ENCODE measurements at places on chromosomes 4 and X.
A peak's percentile ranks its signal among the peaks of the same experiment; 100 is the strongest.

- DNase-seq: no peak
These were observed 68.6 kb downstream of the ADGRG4 start for GRCh38 chrX:136369377-136369776.

GRCh38 chr4:158411269-158411668 lies 110.4 kb upstream of the RXFP1 start:
- DNase-seq: no peak

DNA sequence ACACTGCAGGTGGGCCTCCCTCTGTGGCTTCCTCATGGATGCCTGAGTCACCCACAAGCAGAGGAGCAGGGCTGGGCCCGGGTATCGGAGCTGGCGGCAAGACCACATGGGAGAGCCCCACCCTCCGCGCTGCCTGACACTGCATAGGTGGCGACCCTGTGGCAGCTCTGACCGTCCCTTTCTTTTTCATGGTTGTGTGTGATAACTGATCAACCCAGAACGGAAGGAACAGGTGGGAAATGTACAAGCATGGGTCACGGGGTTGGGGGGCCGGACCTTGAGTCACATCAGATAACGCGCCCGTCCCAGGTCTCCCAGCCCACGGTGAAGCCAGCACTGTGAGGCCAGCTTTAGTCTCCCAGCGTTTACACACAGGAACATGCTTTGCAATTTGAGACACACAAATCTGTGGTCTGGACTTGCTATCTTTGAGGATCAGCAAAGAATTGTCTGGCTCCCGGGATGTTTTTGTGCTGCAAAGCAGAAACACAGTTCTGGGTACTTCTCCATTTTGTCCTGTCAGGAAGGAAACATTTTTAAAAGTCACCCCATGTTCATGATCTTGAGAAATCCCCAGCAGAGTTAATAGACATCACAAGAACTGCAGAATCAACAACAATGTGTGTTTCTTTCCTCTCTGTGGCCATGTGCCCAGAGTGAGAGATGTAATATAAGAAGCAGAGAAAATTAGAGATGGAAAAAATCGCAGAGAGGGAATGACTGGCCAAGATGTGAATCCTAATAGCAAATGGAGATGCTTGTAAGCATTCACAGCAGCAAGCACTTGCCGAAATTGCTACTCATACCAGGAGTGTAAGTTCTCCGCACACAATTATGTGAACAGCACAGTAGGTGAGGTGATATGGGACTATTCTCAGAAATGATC lies 70.1 kb upstream of the CBR4 start:
- DNase-seq: no peak

GRCh38 chrX:127085939-127086338 lies 266.4 kb downstream of the PRR32 start:
- no peak for DNase-seq

DNA sequence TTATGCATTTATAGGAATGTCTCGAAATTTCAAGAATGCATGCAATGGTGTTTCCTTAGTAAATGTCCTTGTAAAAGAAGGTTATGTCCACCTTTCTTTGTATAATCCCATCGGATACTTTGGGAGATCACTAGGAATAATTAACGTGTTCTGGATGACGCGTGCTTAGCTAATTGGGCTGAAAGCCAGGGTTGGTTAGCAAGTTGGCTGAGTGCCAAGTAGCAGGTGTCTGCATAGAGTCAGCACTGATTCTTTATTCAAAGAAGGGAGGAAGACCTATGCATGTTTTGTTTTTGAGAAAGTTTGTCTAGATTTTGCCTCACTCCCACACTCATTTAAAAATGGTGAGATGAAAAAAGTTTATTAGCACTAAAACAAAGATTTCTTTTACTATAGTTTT lies 144.6 kb downstream of the SOX3 start:
- no peak for DNase-seq

GRCh38 chr4:150240011-150240410 lies 161.8 kb downstream of the DCLK2 start:
- DNase-seq: no peak

DNA sequence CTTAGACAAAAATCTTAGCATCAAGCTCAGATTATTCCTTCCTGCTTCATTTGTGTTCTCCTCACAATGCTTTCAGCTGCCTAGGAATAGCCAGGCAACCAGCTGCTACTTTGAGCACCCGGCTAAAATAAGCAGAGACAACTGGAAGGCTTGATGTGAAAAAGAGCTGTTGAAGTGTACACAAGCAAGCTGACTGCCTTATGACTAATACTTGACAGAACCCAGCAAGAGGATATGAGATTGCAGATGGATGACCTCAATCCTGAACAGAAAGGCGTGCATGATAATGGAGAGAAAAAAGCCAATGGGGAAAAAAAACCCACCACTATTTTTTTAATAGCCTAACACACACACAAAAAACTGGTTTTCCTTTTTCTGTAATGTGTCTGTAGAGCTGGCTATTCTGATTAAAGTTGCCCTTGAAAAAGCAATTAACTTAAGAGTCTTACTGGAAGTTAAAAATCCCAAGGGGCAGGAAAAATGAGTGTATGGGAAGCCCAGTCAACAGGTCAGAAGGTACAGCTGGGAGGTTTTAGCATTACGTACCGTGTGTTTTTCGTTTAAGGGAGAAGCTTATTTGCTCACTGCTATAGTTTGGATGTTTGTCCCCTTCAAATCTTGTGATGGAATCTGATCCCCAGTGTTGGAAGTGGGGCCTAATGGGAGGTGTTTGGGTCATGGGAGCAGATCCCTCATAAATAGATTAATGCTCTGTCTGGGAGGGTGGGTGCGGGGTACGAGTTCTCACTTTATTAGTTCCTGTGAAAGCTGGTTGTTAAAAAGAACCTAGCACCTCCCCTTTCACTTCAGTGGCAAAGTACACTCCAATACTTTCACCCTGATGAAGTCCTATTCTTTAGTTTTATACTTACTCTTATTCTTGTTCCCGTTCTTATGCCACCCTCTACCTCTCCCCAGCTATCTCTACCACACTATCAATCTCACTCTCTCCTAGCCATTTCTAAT lies 37.1 kb upstream of the HERC6 start:
- no peak for DNase-seq

DNA sequence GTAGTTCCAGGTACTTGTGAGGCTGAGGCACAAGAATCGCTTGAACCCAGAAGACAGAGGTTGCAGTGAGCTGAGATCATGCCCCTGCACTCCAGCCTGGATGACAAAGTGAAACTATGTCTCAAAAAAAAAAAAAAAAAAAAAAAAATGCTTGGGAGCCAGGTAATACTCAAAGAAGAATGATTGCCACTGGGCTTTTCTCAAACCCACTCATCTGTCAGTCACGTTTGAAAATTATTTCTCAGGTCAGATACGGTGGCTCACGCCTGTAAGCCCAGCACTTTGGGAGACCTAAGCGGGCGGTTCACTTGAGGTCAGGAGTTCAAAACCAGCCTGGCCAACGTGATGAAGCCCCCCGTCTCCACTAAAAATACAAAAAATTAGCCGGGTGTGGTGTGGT lies 155.7 kb downstream of the RELL1 start:
- DNase-seq: no peak

DNA sequence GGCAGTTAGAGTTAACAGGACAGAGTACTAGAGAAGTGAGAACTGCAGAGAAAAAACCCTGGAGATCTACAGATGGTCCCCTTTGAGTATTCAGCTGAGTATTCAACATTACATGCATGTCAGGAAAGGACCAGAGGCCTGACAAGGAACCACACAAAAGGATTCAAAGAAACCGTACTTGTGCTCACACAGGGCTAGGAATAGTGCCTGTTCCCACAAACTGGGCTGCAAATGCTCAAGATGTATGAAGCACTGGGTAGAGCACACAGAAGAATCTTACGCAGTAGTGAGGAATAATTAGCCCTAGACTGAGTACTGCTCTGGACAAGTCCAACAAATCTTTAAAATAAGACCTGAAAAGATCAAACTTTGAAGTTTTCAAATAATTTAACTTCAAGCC lies 17.6 kb downstream of the PTPN13 start:
- no peak for DNase-seq

- no peak for DNase-seq
These were observed 220.7 kb upstream of the CASK start for GRCh38 chrX:42143866-42144592.

- no peak for DNase-seq
These were observed 6.2 kb downstream of the CXCL1 start for GRCh38 chr4:73875401-73875800.

DNA sequence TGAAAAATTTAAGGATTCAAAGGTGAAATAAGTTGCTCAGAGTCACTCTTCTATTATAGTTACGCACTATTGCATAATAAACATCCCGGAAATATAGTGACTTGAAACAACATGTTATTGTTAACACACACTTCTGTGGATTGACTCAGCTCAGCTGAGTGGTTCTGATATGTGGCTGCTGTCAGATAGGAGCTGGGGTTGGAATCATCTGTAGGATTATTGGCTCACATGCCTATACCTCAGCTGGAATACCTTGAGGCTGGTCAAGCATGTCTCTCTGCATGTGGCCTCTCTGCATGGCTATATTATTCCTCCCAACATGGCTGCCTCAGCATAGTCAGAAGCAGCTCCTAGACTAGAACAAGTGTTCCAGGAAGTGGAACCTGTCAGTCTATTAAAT lies 486.7 kb upstream of the MAGEB2 start:
- DNase-seq: no peak

GRCh38 chrX:69024931-69025330 lies 140.3 kb downstream of the PJA1 start:
- DNase-seq: peak; percentile 84

GRCh38 chr4:183658362-183659028 lies 490 bp downstream of the RWDD4 start:
- DNase-seq: no peak

DNA sequence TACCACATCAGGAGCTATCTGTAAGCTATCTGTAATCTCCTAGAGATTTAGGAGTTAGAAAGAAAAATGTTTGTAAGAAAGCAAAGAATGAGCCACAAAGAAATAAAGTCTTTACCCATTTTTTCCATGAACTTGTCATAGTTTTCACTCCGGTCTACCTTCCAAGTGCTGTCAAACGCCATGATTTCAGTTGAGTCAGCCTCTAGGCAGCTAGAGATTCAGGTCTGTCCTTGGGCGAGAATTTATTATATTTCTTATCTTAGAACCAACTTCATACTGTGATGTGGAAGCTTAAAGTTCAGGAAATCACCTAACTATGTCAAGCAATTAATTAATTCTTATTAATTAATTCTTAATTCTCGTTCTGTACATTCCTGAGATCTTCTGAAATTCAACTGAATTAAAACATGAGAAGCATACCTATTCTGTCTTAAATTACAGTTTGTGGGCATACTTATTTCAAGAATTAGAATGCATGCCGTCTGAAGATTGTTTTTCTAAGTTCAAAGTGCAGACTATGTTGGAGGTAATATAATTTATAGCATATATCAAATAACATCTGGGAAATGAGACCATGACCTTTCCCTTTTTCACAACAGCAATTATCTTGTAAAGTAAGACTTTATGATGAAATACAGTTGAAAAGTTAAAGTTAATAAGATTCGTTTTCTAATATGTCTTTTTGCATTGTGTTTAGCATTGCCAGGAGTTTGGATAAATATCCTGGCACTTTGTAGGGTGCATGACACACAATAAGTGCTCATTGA lies at the start of gene FABP2:
TSS of gene FABP2 (minus strand) at position 218 of the 767 bp plus-strand sequence. CDS start at position 182, 36 bp downstream.
- no peak for DNase-seq

DNA sequence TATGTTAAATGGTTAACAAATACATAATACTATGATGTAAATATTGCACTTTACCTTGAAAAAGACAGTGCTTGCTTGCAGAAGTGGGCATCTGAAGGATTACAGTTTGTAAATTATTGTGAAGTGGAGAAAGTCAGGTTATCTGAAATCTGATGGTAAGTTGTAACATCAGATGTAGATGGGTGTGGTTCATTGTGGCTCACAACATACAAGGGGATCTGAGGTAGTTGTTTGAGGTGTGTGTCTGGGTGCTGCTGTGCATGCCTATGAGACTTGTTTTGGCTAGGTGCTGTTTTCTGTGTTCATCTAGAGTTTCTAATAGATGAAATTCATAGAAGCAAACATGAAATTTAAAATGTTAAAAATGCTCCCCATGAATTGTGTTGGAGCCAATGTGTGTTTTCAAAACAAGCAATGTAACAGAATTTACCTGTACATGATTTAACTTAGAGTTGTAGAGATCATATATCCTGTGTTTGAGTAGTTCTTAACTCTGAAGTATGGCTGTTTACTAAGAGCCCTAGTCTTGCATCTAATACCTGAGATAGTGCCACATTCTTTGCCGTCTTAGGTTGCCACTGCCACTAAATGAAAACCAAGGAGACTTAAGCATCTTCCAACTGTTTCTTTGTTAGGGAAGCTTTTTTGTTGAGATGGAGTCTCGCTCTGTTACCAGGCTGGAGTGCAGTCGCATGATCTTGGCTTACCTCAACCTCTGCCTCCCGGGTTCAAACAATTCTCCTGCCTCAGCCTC lies 11.9 kb upstream of the NDUFC1 start:
- DNase-seq: no peak

GRCh38 chrX:133881007-133881406 lies 104.4 kb downstream of the GPC3 start:
- DNase-seq: no peak

DNA sequence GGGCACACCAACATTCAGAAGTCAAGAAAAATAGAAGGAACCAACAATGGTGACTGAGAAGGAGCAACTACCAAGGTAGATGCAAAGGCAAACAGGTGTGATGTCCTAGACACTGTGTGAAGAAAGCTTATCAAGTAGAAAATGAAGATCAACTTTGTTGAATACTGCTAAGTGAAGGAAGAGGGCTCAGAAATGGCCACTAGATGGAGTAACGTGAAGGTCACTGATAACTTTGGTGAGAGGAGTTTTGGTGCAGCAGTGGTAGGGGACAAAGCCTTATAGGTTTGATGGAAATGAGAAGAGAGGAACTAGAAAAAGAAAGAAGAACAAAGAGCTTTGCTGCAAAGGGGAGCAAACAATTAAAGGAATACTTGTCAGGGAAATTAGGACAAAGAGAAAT lies 23.5 kb downstream of the OTC start:
- no peak for DNase-seq

DNA sequence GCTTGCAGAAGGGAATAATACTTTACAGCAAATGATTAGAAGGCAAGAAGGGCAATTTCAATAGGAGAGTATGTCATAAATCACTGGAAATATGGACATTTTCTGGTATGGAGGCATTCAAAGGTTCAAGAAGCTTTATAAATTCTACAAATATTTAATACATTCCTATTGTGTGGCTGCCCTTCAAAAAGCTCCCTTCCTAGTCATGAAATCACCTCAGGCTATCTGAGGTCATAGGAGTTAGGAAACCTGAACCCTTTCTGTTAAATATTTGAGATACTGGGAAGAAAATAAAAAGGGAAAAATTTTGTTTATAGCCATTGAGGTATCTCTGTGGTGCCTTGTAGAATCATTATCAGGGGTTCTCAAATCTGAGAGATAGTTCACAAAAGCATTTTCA lies 316.8 kb upstream of the EMCN start:
- no peak for DNase-seq
